ENCODE measurements at places on chromosomes 12 and 14.
A peak's percentile ranks its signal among the peaks of the same experiment; 100 is the strongest.

DNA sequence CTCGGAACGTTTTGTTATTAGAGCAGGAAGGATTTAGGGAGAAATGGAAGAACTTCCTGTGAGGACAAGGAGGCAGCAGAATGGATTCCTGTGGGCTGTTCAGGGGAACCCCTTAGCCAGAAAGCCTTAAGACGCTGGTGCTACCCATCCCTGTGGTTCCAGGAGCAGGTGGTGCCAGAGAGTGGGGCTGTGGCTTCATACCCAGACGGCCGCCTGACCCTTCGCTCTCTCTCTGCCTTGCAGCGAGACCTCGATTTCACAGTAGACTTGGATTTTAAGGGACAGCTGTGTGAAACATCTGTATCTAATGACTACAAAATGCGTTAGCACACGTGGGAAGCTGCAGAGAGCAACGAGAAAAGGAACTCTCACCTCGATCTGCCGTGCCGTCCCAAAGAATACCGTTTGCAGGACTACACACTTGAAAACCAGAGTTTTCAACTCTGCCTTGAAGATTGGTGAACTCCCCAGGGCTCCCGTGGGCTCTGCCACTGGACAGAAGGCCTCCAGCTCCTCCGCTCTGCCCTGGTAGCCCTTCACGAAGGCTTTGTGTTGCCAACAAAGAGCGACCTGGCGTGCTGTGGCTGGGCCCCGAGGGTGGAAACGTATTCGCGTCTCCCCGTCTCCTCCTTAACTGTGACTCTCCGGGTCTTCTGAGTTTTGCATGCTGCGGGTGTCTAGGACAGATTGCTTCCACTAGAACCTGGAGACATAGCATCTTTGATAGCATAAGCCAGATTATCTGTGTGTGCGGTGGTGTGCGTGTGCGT is 102.0 kb downstream of the PRMT8 start:
- no peak for DNase-seq

GRCh38 chr14:89723930-89724627 is 230.5 kb downstream of the EFCAB11 start:
- DNase-seq: no peak

DNA sequence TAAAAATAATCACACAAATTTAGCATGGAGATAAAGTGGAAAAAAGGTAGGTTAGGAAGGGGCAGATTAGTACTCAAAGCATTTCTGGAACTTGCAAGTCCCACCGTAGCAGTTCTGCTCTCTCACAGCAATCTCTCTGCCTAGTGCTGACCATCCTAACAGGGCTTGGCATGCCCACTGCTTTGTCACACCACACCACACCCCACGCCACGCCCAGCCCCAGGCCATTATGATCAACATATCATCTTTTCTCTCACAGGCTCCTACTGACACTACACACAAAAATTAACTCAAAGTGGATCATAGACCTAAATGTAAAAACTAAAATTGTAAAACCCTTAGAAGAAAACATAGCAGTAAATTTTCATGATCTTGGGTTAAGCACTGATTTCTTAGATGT is 273.7 kb downstream of the DAD1 start:
- DNase-seq: no peak

DNA sequence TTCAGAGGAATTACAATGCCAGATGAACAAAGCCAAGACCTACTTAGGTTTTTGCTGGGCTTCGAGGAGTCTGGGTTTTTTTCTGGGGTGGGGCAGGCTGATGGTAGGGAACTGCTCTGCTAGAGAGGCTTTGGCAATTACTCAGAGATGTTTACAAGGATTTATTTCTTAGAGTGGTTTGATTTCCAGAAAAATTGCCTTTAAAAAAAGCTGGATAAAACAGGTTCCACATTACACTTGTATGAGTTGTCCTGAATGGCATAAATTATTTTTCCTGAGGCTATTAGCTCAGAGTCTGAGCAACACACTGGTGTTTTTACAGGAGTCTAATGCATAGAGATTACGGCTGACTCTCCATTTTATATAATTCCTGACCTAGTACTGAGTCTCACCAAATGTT is 118.5 kb upstream of the FRMD6 start:
- DNase-seq: no peak

DNA sequence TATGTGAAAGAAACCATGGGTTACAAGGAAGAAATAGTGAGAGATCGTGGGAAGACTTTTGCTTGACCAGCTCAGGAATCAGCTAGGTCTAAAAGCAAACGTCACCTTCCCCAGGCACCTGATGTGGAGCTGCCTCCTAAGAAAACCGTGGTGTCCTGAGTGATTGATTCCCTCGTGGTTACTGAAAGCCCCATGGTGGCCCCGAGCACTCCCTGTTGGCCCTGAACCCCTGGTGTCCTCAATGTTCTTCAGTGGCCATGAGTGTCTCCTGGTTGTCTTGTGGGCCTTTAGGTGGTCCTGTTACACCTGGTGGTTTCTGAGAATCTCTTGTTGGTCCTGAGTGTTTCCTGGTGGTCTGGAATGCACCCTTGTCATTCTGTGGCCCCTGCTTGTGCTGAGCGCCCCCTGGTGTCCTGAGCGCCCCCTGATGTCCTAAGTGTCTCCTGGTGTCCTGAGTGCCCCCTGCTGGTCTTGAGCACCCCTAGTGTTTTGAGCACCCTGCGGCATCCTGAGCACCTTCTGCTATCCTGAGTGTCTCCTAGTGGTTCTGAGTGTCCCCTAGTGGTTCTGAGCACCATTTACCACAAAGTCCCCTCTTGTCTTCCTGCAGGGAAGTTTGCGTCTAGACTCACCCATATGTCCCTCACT is 518.7 kb downstream of the TMEM121 start:
- peak; percentile 83 for DNase-seq

GRCh38 chr12:29617407-29617803 is 119.9 kb upstream of the OVCH1 start:
- no peak for DNase-seq

DNA sequence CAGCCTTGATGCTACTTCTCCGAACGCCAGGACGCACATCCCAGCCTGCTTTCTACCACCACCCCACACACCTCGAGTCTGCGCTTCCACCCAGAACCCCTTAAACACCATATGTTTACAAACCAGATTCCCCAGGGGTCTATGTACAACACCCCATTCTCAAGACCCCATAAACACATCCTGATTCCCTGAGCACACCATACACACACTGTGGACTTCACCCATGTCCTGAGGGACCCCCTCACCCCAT is 733 bp downstream of the TTC7B start:
- no peak for DNase-seq

- no peak for DNase-seq
Measured at GRCh38 chr12:120873226-120873625, 30.9 kb downstream of the SPPL3 start.

DNA sequence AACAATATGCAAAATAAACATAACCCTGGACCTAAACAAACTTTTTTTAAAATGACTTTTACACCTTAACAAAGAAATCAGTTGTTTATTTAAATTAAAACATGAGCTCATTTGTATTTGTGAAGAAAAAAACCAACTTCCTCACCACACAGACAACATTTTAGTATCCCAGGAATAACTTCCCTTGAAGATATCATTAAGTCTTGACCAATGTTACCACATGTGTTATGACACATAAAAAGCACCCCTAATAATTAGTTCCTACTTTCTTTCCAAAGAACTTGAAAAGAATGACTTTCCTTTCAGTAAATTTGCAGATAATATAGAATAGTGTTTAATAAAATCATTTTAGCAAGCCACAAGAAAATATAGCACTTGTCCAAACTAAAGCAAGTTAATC is 42.4 kb downstream of the DUSP16 start:
- DNase-seq: no peak

DNA sequence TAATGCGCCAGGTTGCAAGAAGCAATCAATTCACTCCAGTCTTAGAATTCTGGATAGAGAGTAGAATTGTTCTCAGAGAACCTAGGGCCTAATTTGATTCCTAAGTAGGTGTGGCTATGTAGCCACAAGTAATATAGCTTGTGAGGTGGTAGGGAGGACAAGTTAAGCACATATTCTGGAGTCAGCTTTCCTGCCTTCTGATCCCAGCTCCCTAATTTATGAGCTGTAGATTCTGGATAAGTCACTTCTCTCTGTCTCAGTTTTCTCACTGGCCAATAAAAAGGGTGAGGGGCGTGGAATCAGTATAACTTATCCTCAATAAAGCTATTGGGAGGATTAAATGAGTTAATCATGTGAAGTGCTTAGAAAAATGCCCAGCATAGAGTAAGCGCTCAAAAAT is 3.0 kb upstream of the SNW1 start:
- DNase-seq: no peak

DNA sequence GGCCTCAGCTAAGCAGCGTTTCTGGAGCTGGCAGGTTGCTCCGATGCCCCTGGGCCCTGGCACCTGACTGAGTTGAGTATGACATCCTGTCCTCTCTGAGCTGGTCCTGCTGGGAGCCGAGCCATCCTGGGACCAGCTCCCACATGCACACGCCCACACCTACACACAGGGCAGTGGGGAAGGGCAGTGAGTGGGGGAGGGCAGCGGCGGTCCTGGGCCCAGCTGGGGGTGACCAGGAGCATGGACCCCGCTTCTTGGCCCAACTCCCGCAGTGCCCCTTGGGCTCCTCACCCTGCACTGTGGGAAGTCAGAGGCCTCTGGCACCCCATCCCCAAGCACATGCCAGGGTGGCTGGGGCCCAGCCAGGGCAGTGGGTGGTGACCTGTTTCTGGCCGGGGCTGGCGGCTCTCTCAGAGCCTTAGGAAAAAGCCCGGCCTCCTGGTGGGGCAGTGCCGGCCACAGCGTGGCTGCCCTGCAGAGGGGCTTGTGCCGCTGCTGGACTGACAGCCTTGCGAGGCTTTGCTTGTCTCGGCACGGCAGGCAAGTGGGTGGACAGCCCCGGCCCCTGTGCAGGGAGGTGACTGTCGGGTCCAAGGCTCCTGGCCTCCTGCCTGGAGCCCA is 5.9 kb upstream of the CRIP2 start:
- DNase-seq: no peak

GRCh38 chr12:76533331-76533730 is 26.2 kb downstream of the OSBPL8 start:
- DNase-seq: no peak

GRCh38 chr14:33964599-33965317 is 13.9 kb upstream of the EGLN3 start:
- no peak for DNase-seq

DNA sequence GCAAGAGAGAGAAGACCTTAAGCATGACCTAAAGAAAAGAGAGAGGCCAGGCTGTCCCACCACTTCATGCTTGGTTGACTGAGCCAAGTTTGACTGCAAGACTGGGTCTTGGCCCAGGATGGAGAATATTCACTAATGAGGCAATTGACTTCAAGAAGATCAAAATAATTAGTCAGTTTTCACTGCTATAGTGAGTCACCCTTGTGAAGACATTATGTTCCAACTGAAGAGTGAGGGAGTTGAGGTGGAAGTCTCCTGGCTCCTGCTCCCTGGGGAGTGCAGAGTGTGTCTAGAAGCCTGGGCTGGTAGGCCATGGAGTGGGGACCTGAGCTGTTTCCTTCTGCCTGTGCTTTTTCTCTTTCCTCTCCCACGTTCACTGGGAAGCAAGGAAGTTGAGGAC is 117.6 kb downstream of the CACNA1C start:
- DNase-seq: no peak

DNA sequence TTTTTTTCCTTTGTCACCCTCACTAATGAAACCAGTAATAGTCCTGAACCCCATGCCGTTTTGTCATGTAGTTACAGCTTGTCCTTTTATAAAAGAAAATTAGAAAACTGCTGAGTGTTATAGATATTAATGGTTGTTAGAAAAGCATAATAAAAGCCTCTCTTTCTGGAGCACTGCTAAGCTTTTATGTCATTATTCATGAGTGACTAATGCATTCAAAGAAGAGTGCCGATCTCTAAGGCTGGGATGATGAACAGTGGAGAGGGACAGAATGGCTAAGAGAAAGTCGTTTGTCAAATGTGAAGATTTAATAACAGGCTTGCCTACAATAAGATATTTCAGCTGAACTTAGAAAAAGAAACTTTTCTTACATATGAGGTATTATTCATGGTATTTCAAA is 121.6 kb downstream of the MGAT4C start:
- DNase-seq: no peak

- DNase-seq: no peak
Measured at GRCh38 chr12:79597910-79598309, 92.9 kb downstream of the PAWR start.

DNA sequence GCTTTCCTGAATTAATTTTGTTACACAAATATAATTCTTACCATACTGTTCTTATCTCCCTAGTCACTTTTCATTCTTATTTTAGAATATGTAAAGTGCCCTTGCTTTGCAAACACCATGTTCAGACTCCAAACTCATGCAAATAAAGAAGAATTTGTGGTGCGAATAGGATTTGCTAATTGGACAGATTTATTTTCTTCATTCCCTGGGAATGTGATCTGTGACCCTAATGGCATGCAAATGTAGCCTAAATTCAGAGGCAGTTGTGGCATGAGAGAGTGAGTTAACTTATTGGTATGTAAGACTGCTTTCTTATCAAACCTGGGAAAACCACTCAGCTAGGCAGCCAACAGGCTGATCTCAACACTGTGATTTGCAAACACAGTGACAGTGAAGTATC is 10.0 kb downstream of the CAPZA3 start:
- no peak for DNase-seq

DNA sequence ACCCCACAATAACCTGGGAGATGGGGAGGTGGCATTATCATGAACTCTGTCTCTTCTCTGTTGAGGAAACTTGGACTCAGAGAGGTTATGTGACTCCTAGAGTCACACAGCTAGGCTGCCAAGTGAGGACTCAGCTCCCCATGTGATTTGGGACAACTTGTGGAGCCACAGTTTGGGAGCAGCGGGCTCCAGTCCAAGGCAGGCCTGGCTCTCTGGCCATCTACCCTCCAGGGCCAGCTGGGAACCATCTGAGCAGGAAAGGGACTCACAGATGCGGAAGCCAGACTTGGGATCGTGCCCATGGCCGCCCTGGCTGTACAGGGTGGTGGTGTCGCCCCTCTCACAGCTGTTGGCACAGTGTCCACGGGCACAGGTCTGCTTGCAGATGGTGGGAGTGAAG is 59.1 kb downstream of the ISCA2 start:
- no peak for DNase-seq

DNA sequence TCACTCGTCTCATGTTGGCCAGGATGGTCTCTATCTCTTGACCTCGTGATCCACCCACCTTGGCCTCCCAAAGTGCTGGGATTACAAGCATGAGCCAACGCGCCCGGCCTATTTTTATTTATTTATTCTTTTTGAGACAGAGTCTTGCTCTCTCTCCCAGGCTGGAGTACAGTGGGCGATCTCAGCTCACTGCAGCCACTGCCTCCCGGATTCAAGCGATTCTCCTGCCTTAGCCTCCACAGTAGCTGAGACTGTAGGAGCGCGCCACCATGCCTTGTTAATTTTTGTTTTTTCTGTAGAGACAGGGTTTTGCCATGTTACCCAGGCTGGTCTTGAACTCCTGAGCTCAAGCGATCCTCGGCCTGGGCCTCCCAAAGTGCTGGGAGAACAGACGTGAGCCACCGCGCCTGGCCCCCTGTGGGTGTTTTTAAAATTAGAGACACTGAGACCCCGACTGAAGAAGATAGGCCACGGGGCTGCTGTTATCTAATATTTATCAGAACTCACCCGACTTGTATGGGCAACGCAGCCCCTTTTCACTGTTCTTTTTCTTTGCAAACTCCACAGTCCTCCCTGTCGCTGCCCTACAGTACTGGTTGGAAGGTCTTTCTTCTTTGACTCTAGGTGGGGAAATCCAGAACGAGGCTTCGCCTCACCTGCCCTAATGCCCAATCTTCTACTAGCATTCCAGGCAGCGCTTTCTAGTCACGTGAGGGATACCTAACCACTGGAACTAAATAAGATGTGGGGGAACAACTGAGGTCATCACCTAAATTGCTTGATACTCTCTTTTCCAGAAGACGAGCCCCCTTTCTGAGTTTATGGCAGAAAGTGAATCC is 1.4 kb upstream of the GABARAPL1 start:
- DNase-seq: no peak
